ENCODE measurements at places on chromosomes 13 and 19.

GRCh38 chr13:36550177-36550576 lies 117.9 kb downstream of the CCNA1 start:
- DNase-seq, result no peak

DNA sequence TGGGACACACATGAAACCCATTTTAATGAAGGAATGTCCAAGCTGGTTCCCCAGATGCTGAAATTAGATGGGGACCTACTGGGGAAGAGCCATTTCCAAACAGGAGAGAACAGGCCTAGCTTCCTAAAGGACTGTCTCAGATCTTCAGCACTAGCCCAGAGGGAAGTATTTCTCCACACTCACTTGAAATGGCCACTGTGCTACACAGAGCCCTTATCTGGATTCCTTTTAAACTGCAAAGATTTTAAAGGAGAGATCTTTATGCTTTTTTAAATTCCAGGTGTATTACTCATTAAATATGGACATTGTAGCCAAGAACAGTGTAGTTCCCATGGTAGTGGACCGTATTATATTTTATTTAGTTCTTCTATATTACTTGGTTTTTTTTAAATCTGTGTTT lies 255.3 kb downstream of the SHISA2 start:
- DNase-seq, result no peak

DNA sequence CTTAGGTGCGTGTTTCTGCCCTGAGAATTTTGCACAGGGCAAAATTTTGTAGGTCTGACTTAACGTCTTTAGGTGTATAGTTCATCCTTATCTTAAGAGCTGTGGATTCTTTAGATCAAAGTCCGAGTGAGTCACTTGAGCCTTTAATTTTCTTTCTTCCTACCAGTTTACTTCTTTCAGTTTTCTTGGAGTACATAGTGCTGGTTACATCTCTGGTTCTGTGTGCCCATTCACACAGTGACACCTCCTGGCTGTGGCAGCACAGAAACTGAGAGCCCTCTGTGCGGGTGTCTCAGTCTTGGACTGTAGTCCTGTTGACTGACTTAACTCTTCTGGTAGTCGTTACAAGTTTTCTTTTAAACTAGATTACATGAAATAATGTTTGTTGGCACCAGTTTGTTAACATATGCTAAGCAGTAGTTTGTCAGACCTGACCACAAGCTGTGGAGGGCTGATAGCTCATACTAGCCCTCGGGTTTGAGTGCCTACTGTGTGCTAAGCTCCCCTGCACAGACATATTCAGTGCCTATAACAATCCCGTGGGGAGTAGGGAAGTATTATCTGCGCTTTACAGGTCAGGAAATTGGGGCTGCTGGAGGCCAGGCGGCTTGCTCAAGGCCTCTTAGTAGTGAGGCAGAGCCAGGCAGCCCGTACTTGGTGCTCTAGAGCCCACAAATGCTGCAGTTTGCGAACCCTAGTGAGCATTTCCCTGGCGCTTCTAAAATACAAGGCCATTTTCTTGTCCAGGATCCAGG lies 1.6 kb downstream of the GATAD2A start:
- no peak for DNase-seq

DNA sequence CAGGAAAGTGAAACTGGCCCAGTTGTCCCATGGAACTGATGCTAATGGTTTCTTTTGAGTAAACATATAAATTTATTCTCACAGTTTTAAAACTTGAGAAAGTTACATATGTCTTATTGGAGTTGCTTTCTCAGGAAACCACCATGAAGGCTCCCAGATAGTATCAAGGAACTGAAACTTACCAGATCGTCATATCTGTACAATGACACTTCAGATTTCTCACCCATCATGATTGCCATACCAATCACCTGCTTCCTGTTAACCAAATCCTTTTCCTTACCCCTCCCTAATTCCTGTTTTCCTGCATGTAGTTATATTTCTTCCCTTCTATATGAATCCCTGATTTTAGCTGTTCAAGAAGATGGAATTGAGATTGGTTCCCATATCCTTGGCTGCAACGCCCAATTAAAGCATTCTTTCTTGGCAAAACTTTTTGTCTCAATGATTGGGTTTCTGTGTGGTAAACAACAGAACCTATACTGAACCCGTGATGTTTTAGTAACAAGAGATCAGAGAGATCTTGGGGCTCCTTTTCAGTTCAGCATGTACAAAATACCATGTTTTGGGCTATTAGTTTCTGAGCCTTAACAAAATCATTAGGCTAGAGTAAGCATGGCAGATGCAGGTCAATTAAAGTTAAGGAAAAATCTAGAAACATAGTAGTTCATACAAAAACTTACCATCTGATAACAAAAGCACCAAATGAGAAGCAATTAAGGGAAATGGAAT lies 781.3 kb upstream of the MIR17HG start:
- DNase-seq, result no peak

DNA sequence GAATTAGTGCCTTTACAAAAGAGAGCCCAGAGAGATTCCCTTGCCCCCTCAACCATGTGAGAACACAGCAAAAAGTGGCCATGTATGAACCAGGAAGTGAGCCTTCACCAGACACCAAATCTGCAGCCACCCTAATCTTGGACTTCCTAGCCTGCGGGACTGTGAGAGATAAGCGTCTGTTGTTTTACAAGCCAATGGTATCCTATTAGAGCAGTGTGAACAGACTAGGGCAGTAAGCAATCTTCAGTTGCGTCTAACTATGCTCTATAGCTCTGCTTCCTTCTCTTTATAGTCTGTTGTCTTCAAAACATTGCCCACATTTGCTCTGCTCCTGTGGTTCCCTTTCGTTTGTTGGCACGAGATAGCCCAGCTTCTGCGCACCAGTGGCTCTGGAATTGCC lies 109.5 kb upstream of the FNDC3A start:
- no peak for DNase-seq

GRCh38 chr19:21851596-21852345 lies 15.8 kb upstream of the ZNF43 start:
- DNase-seq, result peak; percentile 97

GRCh38 chr19:5985098-5985783 lies 7.3 kb upstream of the RANBP3 start:
- DNase-seq, result no peak

DNA sequence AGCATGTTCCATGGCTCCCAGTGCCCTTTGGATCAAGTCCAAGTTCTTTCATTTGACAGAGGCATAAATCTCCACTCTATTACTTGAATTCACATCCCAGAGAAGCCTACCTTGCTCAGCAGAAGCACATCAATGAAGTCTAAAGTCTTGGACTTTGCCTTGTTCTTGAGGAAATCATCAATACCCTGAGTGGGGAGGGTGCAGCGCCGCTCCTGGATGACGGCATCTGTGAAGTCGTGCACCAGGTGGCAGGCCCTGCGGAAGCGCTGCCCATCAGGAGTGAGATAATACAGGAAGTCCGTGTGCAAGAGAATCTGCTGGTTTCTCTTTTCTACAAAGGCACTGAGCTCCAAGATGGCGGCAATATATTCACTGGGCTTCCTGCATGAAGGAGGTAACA lies 10.6 kb downstream of the CYP4F11 start:
- DNase-seq, result no peak

All from NCI-H1105 treated with DMSO at 0.1 percent for 48 hours (cell line).